Amniotic stem cell (primary cell): ENCODE measurements at places on chromosomes 5 and 9.

- no peak for DNase-seq
Measured at GRCh38 chr5:81601919-81602318, 149.0 kb downstream of the SSBP2 start.

GRCh38 chr9:114151426-114151956, 3.8 kb upstream of the COL27A1 start:
- DNase-seq: no peak

DNA sequence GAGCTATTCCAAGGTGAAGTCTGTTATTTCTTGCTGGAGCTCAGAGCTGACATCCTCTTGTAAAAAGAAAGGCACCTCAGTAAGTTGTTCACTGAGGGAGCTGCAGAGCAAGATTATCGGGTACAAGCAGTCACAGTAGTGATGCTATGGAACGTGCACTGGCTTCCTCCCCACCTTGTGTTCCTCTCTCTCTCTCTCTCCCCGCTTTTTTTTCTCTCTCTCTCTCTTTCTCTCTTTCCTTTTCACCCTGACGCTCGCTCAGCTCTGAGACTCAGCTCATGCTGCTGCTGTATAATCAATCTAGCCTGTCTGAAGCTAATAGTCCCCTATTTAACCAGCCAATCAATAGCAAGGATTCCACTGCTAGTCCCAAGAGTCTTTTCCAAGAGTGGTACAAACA, 587.6 kb upstream of the CDH18 start:
- no peak for DNase-seq

- no peak for DNase-seq
Measured at GRCh38 chr5:140488914-140489313, 58.5 kb upstream of the EIF4EBP3 start.

- no peak for DNase-seq
Measured at GRCh38 chr5:151449297-151449696, 1.9 kb downstream of the SLC36A1 start.

DNA sequence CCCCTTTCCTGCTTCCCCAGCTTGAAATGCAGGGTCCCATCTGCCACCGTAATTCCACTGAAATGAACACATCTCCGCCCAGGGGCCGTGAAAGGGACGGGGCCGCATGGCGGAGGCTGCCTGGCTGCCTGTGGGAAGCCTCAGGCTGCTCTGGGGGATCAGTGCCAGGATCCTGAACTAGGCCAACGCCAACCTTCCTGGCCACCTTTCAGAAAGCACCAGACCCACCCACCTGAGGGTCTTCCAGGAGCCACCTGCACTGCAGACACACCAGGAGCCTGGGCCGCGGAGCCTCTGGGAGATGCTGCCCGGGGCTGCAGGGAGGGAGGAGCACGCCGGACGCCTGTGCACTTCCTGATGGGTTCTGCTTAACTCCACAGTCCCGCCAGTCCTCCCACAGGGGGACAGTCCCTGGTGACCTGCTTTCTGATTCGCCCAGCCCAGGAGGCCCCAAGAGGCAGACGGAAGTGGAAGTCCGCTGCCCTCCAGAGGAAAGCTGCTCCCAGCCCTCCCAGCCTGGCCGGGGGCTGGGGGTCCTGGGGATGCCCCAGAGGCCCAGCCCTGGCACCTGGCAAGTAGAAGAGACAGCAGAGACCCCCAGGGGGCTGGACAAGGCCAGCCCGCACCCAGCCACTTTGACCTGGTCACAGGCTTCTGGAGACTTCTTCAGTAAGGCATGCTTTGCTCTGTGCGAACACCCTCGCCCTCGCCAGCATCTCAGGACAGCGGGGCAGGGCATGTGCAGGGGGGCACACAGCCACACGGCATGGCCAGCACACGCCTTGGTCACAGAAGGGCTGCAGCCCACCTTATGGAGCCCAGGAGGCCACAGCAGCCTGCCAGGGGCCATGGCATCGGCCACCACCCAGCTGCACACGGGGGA, at the start of gene CARD9:
Gene CARD9, minus strand, starts transcription at position 370 of the 883 bp plus-strand sequence. CDS start 1,591 bp downstream, outside the sequence.
- DNase-seq: no peak

GRCh38 chr5:6041977-6042550, 336.3 kb downstream of the MED10 start:
- no peak for DNase-seq

DNA sequence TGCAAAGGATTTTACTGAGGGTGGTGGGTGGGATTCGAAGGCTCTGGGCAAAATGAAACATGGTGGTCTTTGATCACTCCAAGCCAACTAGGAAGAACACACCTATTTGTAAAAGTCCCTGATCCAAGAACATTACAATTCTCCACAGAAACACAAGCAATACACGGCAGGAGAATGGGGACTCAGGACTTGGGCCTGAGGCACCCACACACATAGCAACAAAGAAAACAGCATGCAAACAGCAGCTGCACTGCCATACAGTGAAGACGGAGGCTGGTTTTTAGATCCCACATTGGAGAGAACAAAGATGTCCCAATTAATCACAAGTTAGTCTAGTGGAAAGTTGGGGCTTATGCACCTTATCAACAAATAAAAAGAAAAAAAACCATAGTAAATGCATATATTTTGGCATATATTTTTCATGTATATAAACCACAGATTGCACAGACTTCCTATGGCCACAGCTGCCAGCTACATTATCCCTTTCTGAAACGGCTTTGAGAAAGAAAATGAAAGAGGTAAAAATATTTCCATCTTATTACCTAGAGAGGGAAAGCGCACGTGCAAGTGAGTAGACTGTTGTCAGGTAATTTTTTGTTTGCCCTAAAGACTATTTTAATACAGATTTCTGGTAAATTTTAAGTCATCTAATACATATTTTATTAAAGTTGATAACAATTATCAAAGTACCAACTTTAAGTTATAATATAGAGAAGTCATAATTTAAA, 410.9 kb downstream of the BNC2 start:
- DNase-seq: no peak

DNA sequence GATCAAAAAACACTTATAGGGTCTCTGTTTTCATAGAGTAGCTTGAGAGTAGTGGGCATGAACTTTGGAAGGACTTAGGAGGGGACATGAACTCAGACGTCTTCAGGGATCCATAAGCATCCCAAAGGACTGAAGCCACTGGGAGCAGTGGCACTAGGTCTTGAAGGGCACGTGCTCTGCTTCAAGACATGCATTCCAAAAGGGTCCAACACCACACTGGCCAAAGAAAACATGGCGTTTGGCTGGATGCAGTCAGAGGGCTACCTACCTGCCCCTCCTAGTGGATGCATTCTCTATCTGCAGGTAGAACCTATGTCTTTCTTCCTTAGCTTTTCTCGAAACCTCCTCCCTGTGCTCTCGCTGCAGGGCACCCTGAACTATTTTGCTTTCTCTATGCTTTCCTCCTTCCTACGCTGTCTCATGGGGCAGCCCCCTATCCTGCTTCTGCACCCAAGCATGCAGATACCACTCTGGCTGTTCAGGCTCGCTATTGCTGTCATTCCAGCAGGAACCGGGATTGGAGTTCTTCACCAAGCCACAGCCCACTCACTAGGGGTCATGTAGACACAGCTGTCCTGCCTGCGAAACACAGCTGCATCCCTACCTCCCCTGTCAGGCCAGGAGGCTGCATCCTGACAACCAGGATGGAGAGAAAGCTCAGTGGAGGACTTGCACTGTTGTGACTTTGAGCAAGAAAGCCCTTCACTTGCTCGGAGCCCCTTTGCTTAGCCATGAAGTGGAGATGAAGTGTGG, 11.9 kb downstream of the FAM240B start:
- no peak for DNase-seq

DNA sequence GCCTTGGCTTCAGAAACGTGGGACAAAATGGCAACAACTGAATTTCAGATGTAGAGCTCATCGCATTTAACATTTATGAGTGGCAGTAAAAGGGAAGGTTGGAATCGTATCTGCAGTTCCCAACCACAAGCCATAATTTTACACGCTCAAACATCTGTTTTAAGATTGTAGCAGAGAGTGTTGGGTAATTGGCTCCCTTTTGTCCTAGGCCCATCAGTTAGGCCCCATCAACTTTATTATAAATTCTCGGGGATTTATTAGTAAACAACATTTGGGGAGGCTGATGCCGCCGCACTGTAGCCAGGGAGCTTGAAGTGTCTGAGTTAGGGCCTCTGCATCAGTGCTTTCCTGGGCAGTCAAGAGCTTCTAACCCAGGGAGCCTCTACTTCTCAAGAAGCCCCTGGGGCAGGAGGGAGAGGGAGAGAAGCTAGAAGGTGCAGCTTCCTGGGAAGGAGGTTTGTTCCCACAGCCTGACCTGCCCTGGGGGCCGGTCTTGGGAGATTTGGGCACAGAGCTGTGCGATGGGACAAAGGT, 66.2 kb downstream of the HSPA4 start:
- no peak for DNase-seq

GRCh38 chr9:114285166-114285867, 37.6 kb upstream of the ORM1 start:
- peak; percentile 87 for DNase-seq

- DNase-seq: no peak
Measured at GRCh38 chr9:127473932-127474331, 22.6 kb downstream of the LRSAM1 start.

DNA sequence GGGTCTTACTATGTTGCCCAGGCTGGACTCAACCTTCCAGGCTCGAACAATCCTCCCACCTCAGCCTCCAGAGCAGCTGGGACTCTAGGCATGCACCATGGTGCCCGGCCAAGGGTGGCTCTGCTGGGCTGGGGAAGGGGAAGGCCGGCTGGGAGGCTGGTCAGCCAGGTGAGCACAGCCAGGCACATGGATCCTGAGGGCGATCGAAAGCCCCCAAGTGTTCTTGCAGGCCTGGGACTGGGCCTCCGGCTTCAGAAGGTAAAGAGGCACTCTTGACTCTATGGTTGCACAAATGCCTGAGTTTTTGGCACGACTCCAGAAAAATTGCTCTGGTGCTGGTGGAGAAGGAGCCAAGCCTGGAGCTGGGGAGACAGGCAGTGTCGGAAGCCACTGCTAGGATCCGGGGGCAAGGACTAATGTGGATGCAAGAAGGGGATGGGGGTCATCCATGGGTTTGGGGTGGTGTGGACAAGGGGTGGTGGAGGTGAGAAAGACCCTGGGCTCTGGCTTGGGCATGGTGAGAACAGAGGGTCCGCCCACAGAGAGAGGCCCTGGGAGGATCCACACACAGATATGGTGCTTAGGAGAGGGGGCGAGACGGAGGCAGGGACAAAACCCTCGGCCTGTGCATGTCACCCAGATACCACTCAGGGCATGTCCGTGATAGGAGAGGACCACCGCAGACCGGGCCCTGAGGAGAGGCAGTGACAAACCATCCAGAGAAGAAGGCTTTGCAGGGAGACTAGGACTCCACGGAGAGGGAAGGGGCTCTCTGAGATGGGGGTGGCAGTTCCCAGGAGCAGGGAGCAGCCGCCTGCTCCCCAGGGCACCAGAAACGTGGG, 51.1 kb upstream of the COL5A1 start:
- no peak for DNase-seq

DNA sequence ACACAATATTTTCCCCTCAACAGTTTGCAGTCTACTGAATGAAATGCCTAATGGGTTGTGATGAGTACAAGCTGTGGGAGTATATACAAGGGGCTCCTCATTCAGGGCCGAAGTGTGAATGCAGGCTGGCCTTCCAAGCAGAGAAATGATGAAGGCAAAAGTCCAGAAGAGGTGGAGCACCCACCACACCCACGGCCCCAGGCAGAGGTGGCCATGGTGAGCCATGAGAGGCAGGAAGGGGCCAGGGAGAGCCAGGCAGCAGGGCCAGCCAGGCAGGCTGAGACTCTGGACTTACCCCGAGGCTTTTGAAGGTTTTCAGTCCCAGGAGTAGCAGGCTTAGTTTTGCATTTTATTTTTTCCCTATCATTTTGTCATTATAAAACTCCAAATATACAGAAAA, 218.1 kb downstream of the AUH start:
- DNase-seq: no peak

- DNase-seq: no peak
Measured at GRCh38 chr5:144913661-144914060, 743.0 kb downstream of the KCTD16 start.

- peak; percentile 46 for DNase-seq
Measured at GRCh38 chr5:39570403-39571027, 145.7 kb upstream of the DAB2 start.

- peak; percentile 12 for DNase-seq
Measured at GRCh38 chr5:20286512-20286911, 298.5 kb upstream of the CDH18 start.

- no peak for DNase-seq
Measured at GRCh38 chr5:102139029-102139428, 157.1 kb downstream of the SLCO4C1 start.

- DNase-seq: no peak
Measured at GRCh38 chr5:135367076-135367475, 32.0 kb downstream of the MACROH2A1 start.

DNA sequence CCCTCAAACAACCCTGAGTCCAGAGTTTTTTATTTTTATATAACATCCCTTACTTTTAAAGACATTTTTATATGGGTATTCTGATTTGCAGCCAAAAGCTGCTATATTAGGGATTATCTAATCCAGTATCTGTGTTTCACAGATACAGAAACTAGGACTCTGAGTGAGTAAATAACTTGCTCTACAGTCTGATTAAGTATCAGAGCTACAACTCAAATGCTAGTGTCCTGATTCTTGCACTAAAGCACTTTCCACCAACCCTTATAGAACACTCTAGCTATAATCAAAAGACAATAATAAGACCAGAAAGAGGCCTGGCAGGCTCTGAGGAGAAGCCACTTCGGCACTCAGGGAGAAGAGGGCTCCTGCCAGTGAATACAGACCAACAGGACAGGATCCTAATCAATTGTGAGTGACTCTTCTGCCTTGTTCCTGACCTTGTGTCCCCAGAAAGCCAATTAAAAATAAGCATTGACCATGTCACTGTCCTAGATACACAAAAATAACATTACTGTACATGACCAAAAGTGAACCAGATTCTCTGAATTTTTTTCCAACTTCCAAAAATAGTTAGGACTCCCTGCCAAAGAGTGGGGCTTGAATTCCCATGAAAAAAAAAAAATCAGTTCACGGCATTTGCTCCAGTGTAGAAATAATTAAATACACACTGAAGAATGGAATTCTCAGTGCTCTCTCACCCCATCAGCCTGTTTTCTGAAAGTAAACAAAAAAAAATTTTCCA, 63.6 kb upstream of the MAP3K1 start:
- no peak for DNase-seq

DNA sequence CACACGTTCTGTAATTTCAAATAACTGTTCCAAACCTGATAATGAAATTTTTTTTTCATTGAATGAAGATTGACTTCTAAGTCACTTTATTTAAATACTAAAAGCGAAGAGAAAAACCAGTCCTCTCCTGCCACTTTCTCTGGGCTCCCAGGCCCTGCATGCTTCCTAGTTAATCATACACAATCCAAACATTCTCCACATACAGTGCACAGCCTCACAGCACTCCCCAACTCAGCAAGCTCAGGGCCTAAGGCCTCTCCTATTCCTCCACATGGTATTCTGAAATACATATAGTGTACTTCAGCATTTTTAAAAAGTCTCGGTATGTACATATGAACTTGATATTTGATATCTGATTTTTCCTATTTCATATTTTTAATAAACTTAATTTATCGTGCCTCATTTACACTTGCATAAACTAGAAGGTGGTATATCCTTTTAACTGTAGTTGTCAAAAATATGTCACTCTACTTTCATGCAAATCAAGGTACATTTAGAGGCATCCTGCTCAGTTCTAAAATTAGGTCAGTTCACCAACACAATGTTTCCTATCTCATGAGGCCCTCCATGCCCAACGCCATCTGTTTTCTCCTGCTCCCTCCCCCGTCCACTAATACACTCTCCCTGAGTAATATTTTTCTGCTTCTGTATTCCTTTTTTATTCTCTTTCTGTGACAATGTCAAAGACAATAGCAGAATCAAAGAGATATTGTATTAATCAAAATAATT, 206.7 kb downstream of the ARRDC3 start:
- DNase-seq: no peak

- no peak for DNase-seq
Measured at GRCh38 chr5:157024208-157024959, 34.5 kb downstream of the HAVCR1 start.

GRCh38 chr5:68555907-68556681, 340.5 kb downstream of the PIK3R1 start:
- no peak for DNase-seq
